ENCODE measurements at places on chromosomes 3 and 15.

- DNase-seq: no peak
Observed at GRCh38 chr3:163577271-163577670, 1501.0 kb downstream of the SI start.

- DNase-seq: no peak
Observed at GRCh38 chr3:76643623-76644304, 396.1 kb upstream of the ROBO2 start.

GRCh38 chr3:54875596-54876268 is 52.1 kb downstream of the LRTM1 start:
- no peak for DNase-seq

- DNase-seq: no peak
Observed at GRCh38 chr3:9201955-9202354, 47.5 kb downstream of the SRGAP3 start.

DNA sequence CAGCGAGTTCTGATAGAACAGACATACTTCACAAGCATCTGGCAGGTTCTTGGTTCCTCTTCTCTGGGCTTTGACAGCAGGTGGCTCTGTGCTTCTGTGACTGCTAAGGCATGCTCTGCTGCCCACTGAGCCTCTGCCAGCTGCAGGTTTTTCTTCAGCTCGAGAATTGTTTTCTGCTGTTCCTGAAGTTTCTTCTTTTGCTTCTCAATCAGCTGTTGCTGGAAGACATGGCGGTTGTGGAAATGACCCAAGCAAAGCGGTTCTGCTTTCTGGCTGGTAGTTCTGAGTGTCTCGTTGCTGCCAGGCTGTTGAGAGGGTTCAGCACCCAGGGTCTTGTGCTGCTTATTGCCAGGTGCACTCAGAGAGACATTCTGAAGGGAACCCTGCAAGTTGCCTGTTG is 50.8 kb downstream of the CCDC191 start:
- no peak for DNase-seq

- no peak for DNase-seq
Observed at GRCh38 chr3:13017361-13018042, 55.7 kb downstream of the IQSEC1 start.

GRCh38 chr15:52615302-52615701 is 46.5 kb upstream of the ARPP19 start:
- no peak for DNase-seq

DNA sequence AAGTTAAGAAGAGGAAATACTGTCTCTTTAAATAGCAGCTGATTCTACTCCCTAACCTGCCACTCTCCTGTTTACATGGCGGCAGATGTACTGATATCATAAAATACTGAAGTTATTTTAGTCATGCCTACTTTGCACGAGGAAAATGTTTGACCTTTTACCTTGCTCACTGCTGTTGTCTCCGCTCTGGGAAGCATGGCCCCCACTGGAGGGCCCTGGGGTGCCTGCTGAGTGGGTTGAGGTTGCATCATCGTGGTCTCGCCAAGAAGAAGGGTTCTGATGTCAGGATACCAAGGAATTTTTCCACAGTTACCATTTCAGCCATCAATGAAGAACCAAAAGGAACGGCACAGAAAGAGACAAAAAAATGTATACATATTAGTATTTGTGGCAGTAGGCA is 16.7 kb downstream of the MEIS2 start:
- no peak for DNase-seq

GRCh38 chr3:72665701-72666446 is 182.4 kb downstream of the SHQ1 start:
- DNase-seq: no peak

GRCh38 chr3:17469954-17470353 is 272.5 kb downstream of the TBC1D5 start:
- peak; percentile 8 for DNase-seq

GRCh38 chr3:55690726-55691125 is 203.6 kb upstream of the WNT5A start:
- no peak for DNase-seq
